T-helper 2 cell treated with Interferon-gamma antibody and Interleukin-4, amounts not matched to agents 5 μg/mL and 100 μg/mL, for 36 hours (primary cell): ENCODE measurements at places on chromosomes 13 and 19.
A peak's percentile ranks its signal among the peaks of the same experiment; 100 is the strongest.

DNA sequence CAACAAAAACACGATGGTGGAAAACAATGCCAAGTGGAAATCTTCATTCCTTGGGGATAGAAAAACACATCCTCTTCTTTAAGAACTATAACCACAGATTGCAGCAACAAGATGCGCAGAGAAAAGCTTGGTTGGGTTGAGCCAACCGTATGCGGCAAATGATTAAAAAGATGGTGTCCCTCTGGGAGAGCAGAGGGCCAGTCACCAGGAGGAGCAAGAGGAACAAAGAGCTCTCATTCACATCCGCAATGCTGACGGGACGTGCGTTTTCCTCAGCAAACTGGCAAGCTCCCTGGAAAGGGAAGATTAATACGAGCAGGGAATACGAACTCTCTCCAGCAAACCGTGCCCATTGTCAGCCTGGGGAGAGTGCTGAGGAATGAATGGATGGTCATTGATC lies 141.6 kb downstream of the KATNAL1 start:
- no peak for DNase-seq
- no peak overlapping the region for H3K27ac ChIP-seq
- peaks cover 7% of the 10 kb centered on the region for H3K27me3 ChIP-seq
- H3K4me1 ChIP-seq: peaks cover 22% of the 10 kb centered on the region
- no peak overlapping the region for H3K4me3 ChIP-seq

GRCh38 chr13:43379738-43380137 lies 356.4 kb downstream of the DNAJC15 start:
- no peak overlapping the region for H3K27ac ChIP-seq
- no peak overlapping the region for H3K4me3 ChIP-seq
- no peaks in the 10 kb centered on the region for H3K36me3 ChIP-seq
- H3K27me3 ChIP-seq: peaks cover 31% of the 10 kb centered on the region
- H3K4me1 ChIP-seq: no peaks in the 10 kb centered on the region

- no peak overlapping the region for H3K27ac ChIP-seq
- no peaks in the 10 kb centered on the region for H3K27me3 ChIP-seq
- H3K4me3 ChIP-seq: no peak overlapping the region
Observed at GRCh38 chr19:39525205-39525604, 7.4 kb downstream of the EID2B start.

DNA sequence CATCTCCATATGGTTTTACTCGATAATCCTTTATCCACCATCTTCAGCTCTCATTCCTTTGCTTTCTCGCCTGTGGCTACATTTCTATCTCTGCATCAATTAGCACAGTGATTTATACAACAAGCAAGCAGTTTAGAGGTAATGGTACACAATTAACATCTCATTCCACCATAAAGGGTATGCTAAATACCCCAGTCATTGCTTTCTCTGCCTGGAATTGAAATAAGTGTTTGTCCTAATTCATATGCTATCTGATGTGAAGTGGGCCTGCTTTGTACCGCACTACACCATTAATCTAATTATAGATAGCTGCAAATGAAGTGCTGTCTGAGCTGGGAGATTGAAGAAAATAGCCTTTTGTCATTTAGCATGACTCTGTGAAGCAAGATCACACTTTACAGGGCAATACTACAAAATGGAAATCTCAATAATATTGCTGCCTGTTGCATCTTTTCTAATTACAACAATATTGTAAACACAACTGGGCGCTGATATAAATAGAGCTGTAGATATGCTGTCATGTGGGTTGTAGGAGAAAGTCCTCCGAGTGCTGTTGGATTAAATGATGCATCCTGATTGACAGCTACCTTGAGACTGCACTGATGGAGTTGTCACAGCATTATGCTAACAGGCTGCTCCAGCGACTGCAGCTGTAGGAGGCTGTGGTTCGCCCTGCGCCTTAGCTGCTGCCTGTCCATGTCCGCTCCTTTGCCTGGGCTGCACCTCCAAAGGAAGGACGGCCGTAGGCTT lies 78.2 kb downstream of the GGACT start:
- H3K36me3 ChIP-seq: no peaks in the 10 kb centered on the region
- H3K4me3 ChIP-seq: no peak overlapping the region
- H3K4me1 ChIP-seq: peaks cover 19% of the 10 kb centered on the region
- H3K27ac ChIP-seq: no peak overlapping the region
- DNase-seq: no peak

GRCh38 chr19:10766671-10767201 lies 48.9 kb downstream of the DNM2 start:
- H3K4me1 ChIP-seq: peaks cover 49% of the 10 kb centered on the region
- no peak for DNase-seq
- no peaks in the 10 kb centered on the region for H3K27me3 ChIP-seq
- H3K4me3 ChIP-seq: no peak overlapping the region

DNA sequence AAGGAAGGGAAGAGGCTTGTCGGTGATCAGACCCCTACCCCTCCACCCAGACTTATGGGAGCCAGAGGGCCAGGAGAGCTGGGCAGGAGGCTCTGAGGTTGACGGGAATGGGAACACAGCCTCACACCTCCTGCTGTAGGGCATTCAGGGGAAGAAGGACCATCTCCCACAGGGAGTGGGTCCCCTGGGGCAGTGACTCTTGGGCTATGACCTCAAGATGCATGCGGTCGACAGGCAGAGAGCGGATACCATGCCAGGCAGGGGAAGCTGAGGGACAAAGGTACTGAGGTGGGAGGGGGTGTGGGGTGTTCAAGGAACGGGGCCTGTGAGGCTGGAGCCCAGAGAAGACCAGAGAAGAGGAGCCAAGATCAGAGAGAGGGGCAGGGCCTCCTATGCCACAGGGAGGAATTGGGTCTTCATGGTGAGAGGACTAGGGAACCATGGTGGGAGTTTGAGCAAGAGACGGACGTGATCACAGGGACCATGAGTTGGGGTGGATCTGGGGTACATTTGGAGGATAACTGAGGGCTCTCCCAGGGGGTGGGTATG lies 4.6 kb upstream of the TCF3 start:
- no peak for DNase-seq
- H3K4me3 ChIP-seq: no peak overlapping the region
- H3K27ac ChIP-seq: no peak overlapping the region

DNA sequence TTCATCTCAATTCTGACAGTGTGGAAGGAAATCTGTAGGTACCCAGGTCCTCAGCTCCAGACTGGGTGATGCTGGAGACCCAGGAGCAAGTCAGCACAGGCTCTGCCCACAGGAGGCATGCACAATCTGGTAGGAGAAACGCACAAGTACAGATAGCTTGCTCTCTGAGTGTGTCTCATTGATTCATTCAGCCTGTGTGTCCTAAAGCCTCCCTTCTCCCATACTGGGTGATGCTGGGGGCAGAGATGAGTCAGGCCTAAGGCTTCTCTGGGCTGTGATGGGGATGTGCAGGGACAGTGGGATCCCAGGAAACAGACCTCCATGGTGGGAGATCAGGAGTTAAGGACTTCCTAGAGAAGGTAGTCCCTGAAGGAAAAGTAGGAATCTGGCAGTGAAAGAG lies 6.8 kb downstream of the ZNF526 start:
- no peak for DNase-seq
- H3K27me3 ChIP-seq: no peaks in the 10 kb centered on the region
- H3K27ac ChIP-seq: no peak overlapping the region
- H3K4me1 ChIP-seq: peaks cover 16% of the 10 kb centered on the region
- H3K36me3 ChIP-seq: peaks cover 60% of the 10 kb centered on the region
- H3K4me3 ChIP-seq: no peak overlapping the region

- H3K36me3 ChIP-seq: peaks cover 26% of the 10 kb centered on the region
- H3K27ac ChIP-seq: no peak overlapping the region
- no peaks in the 10 kb centered on the region for H3K4me1 ChIP-seq
Observed at GRCh38 chr19:4695224-4695731, 25.1 kb upstream of the MYDGF start.

GRCh38 chr19:23402388-23402787 lies 7.1 kb upstream of the ZNF91 start:
- no peaks in the 10 kb centered on the region for H3K27me3 ChIP-seq
- H3K4me1 ChIP-seq: no peaks in the 10 kb centered on the region
- no peak for DNase-seq

- peak overlapping the region; percentile 96 for H3K27ac ChIP-seq
- H3K4me3 ChIP-seq: peak overlapping the region; percentile 94
- H3K4me1 ChIP-seq: peaks cover 27% of the 10 kb centered on the region
- no peak for DNase-seq
- H3K27me3 ChIP-seq: no peaks in the 10 kb centered on the region
- H3K36me3 ChIP-seq: peaks cover 8% of the 10 kb centered on the region
Observed at GRCh38 chr13:77329911-77330584, 3.2 kb upstream of the MYCBP2 start.

- H3K4me3 ChIP-seq: no peak overlapping the region
- H3K27ac ChIP-seq: no peak overlapping the region
- DNase-seq: no peak
- peaks cover 6% of the 10 kb centered on the region for H3K27me3 ChIP-seq
- H3K4me1 ChIP-seq: no peaks in the 10 kb centered on the region
Observed at GRCh38 chr19:42066075-42066754, 3.8 kb downstream of the GRIK5 start.

- H3K27me3 ChIP-seq: no peaks in the 10 kb centered on the region
- H3K4me1 ChIP-seq: no peaks in the 10 kb centered on the region
- no peak for DNase-seq
Observed at GRCh38 chr13:57787058-57787791, 155.7 kb downstream of the PCDH17 start.

GRCh38 chr13:77930430-77930829 lies 11.8 kb upstream of the EDNRB start:
- peaks cover 13% of the 10 kb centered on the region for H3K4me1 ChIP-seq
- H3K36me3 ChIP-seq: no peaks in the 10 kb centered on the region
- DNase-seq: no peak

DNA sequence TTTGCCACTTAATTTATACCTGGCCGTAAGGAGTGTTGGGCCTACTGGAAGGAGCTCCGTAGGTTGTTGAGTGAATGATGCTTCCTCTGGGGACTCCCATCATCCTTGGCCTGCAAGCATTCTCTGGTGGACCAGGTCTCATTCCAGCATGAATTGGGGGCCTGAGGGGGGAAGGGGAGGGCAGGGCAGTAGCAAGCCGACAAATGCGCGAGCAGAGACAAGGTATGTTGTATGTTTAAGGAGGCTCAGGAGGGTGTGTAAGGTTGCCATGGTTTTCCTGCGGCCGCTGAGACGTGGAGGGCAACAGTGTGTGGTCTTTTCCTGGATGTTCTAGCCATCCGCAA lies 749 bp downstream of the ZNF264 start:
- H3K27me3 ChIP-seq: peaks cover 2% of the 10 kb centered on the region
- peaks cover 18% of the 10 kb centered on the region for H3K4me1 ChIP-seq
- peak overlapping the region; percentile 90 for H3K27ac ChIP-seq
- peak overlapping the region; percentile 94 for H3K4me3 ChIP-seq
- peaks cover 69% of the 10 kb centered on the region for H3K36me3 ChIP-seq
